Activated CD8-positive, alpha-beta T cell treated with anti-CD3 and anti-CD28 coated beads, Interleukin-2, amount 10 ng/mL, durations not matched to agents 7 days and 5 days (primary cell): ENCODE measurements at places on chromosomes 3 and 15.

GRCh38 chr3:153448151-153448829 lies 286.3 kb downstream of the RAP2B start:
- H3K4me1 ChIP-seq, result peaks cover 4% of the 10 kb centered on the region
- H3K36me3 ChIP-seq, result no peaks in the 10 kb centered on the region
- no peak overlapping the region for H3K4me3 ChIP-seq
- no peaks in the 10 kb centered on the region for H3K27me3 ChIP-seq

DNA sequence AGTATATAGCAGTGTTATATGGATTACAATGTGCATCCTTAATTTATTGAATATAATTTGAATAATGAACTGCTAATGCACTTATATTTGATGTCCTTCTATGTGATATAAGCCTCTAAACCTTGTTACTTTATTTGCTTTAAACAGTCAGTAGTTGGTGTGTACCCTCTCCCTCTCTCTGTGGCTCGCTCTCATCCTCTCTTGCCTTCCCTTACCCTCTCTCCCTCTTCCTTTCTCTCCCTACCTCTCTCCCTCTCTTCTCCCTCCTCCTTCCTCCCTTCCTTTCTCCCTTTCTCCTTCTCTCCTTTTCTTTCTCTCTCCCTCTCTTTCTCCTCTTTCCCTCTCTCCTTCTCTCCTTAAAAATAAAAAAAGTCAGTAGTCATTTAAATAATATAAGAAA lies 28.9 kb downstream of the MGA start:
- peaks cover 37% of the 10 kb centered on the region for H3K4me1 ChIP-seq
- no peak for DNase-seq
- H3K27ac ChIP-seq, result no peak overlapping the region
- H3K36me3 ChIP-seq, result peaks cover 2% of the 10 kb centered on the region
- H3K4me3 ChIP-seq, result no peak overlapping the region

GRCh38 chr3:156307704-156308103 lies 187.3 kb downstream of the KCNAB1 start:
- no peak for DNase-seq
- H3K4me1 ChIP-seq, result no peaks in the 10 kb centered on the region
- peaks cover 8% of the 10 kb centered on the region for H3K27me3 ChIP-seq
- no peak overlapping the region for H3K4me3 ChIP-seq

- peaks cover 39% of the 10 kb centered on the region for H3K27me3 ChIP-seq
- H3K27ac ChIP-seq, result no peak overlapping the region
- peak overlapping the region; percentile 75 for H3K4me3 ChIP-seq
- DNase-seq, result peak; percentile 47
- peaks cover 42% of the 10 kb centered on the region for H3K4me1 ChIP-seq
Observed at GRCh38 chr15:98649472-98650416, 1.4 kb downstream of the IGF1R start.

- H3K27ac ChIP-seq, result no peak overlapping the region
- no peak for DNase-seq
- no peaks in the 10 kb centered on the region for H3K36me3 ChIP-seq
- H3K27me3 ChIP-seq, result no peaks in the 10 kb centered on the region
Observed at GRCh38 chr3:64351713-64352638, 126.7 kb upstream of the PRICKLE2 start.

- no peaks in the 10 kb centered on the region for H3K36me3 ChIP-seq
- DNase-seq, result peak; percentile 8
- no peak overlapping the region for H3K27ac ChIP-seq
- no peaks in the 10 kb centered on the region for H3K27me3 ChIP-seq
- no peak overlapping the region for H3K4me3 ChIP-seq
Observed at GRCh38 chr3:13706886-13707285, 158.0 kb downstream of the FBLN2 start.

GRCh38 chr3:141448606-141449220 lies 38.1 kb upstream of the RASA2 start:
- peaks cover 2% of the 10 kb centered on the region for H3K4me1 ChIP-seq
- H3K27me3 ChIP-seq, result no peaks in the 10 kb centered on the region
- peaks cover 24% of the 10 kb centered on the region for H3K36me3 ChIP-seq
- H3K4me3 ChIP-seq, result no peak overlapping the region

DNA sequence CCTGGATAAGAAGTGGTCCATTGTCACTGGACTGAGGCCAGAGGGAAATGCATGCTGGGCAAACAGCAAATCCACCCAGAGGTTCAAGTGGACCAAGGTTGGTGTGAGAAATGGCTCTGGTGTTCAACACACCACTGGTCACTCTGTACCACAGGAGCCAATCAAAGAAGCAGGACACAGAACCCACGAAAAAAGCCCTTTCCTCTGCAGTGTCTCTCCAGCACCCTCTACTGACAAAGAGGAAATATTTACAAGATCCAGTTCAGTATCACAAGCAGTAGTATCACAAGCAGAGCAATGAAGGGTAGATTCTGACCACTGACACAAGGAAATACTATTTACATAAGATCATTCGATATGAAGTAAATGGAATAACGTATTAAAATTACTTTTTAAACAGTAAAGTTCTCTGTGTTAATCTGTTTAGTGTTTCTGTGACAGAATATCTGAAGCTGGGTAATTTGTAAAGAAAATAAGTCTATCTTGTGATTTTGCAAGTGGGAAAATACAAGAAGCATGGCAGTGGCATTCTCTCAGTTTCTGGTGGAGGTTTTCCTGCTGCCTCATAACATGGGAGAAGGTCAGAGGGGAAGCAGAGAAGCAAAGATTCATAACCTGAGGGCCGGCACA lies 390.7 kb downstream of the EFHB start:
- no peak overlapping the region for H3K27ac ChIP-seq
- H3K27me3 ChIP-seq, result no peaks in the 10 kb centered on the region
- H3K4me3 ChIP-seq, result no peak overlapping the region
- H3K36me3 ChIP-seq, result no peaks in the 10 kb centered on the region

- peaks cover 9% of the 10 kb centered on the region for H3K4me1 ChIP-seq
- no peak overlapping the region for H3K27ac ChIP-seq
- H3K27me3 ChIP-seq, result peaks cover 38% of the 10 kb centered on the region
- H3K36me3 ChIP-seq, result no peaks in the 10 kb centered on the region
- H3K4me3 ChIP-seq, result no peak overlapping the region
- no peak for DNase-seq
Observed at GRCh38 chr15:83444936-83445335, 2.2 kb upstream of the SH3GL3 start.

- H3K4me1 ChIP-seq, result peaks cover 9% of the 10 kb centered on the region
- no peak for DNase-seq
- H3K4me3 ChIP-seq, result no peak overlapping the region
- H3K27ac ChIP-seq, result no peak overlapping the region
Observed at GRCh38 chr3:187836823-187837770, 91.8 kb upstream of the BCL6 start.

DNA sequence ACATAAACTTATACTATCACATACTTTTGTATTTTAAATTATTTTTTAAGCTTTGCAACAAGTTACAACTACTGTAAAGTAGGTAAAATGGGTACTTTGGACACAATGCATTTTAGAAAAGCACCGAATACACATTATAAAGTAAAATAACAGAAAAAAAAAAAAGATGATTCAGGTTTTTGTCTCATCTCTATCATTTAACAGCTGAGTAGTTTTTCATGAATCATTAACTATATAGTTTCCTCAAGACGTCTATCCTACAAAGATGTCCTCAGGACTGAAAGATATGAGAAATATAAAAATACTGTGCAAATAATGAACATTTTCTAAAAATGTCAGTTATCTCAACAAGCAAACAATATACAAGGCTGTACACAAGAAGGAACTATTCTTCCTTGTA lies 46.9 kb downstream of the ANKRD28 start:
- H3K27ac ChIP-seq, result no peak overlapping the region
- DNase-seq, result no peak
- H3K4me1 ChIP-seq, result peaks cover 22% of the 10 kb centered on the region
- H3K4me3 ChIP-seq, result no peak overlapping the region
- peaks cover 42% of the 10 kb centered on the region for H3K36me3 ChIP-seq
- no peaks in the 10 kb centered on the region for H3K27me3 ChIP-seq

DNA sequence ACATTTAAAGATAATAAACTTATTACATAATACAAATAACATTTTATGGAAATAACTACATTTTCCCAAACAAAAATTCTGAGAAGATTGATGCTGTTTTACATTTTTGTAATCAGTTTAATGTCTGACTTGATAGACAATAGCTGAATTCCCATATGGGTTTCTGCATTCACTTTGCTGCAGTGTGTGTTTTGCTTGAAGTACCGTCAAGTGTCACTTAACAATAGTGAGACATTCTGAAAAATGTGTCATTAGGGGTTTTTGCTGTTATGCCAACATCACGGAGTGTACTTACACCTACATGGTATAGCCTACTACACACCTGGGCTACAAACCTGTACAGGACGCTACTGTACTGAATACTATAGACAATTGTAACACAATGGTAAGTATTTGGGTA lies 57.5 kb downstream of the USF3 start:
- peaks cover 3% of the 10 kb centered on the region for H3K36me3 ChIP-seq
- H3K27ac ChIP-seq, result no peak overlapping the region
- no peak overlapping the region for H3K4me3 ChIP-seq
- no peaks in the 10 kb centered on the region for H3K4me1 ChIP-seq

DNA sequence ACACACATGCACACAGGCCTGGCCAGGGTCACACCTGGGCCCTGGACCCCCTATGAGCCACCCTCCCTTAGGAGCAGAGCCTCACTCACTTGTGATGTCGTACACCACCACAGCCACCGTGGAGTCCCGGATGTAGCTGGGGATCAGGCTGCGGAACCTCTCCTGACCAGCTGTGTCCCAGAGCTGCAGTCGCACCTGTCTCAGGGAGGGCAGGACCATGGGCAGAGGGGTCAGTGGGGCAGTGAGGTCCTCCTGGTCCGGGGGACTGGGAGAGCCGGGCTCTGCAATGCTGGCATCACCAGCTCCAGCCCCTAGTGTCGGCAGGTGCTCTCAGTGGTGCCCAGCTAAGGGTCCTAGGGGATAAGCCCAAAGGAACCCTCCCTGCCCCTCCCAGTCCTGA lies 35.6 kb downstream of the SRPRB start:
- no peaks in the 10 kb centered on the region for H3K36me3 ChIP-seq
- no peaks in the 10 kb centered on the region for H3K4me1 ChIP-seq
- H3K27ac ChIP-seq, result no peak overlapping the region
- DNase-seq, result no peak

GRCh38 chr3:48403533-48404439 lies 26.1 kb downstream of the PLXNB1 start:
- H3K4me3 ChIP-seq, result no peak overlapping the region
- H3K4me1 ChIP-seq, result no peaks in the 10 kb centered on the region
- H3K36me3 ChIP-seq, result no peaks in the 10 kb centered on the region
- no peaks in the 10 kb centered on the region for H3K27me3 ChIP-seq
- no peak overlapping the region for H3K27ac ChIP-seq
- no peak for DNase-seq

GRCh38 chr3:23113455-23114171 lies 89.5 kb upstream of the UBE2E2 start:
- peaks cover 10% of the 10 kb centered on the region for H3K4me1 ChIP-seq
- no peak overlapping the region for H3K27ac ChIP-seq
- H3K4me3 ChIP-seq, result no peak overlapping the region
- no peak for DNase-seq

GRCh38 chr3:79038057-79038456 lies 729.7 kb downstream of the ROBO1 start:
- no peak for DNase-seq
- no peak overlapping the region for H3K4me3 ChIP-seq
- no peaks in the 10 kb centered on the region for H3K36me3 ChIP-seq
- no peak overlapping the region for H3K27ac ChIP-seq
- H3K4me1 ChIP-seq, result no peaks in the 10 kb centered on the region

DNA sequence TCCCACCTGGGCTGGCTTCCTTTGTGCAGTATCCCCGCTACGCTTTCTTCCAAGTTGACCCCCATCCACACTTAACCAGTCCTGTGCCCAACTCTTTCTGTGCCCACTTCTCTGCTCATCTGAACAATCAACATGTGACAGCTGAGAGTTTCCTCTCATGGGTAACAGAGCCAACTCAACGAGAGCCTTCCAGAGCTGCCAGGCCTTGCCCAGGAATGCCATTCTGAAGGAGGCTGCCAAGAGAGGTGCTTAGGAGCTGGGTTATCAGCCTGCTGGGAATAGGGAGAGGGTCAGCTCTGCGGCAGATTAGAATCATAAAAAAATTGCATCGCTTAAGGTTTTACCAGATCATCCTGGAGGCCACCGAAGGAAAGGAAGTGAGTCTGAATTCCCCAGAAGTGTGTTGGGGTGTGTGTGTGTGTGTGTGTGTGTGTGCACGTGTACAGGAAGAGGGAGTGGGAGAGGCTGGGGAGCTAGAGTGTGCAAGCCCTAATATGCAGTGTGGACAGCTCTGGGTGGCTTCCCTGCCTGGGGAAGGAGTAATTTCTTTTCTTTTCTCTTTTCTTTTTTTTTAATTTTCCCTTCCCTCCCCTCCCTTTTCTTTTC lies 66.7 kb downstream of the ITGA11 start:
- peaks cover 12% of the 10 kb centered on the region for H3K4me1 ChIP-seq
- H3K4me3 ChIP-seq, result peak overlapping the region; percentile 19
- peak overlapping the region; percentile 51 for H3K27ac ChIP-seq
- no peaks in the 10 kb centered on the region for H3K36me3 ChIP-seq
- no peak for DNase-seq

DNA sequence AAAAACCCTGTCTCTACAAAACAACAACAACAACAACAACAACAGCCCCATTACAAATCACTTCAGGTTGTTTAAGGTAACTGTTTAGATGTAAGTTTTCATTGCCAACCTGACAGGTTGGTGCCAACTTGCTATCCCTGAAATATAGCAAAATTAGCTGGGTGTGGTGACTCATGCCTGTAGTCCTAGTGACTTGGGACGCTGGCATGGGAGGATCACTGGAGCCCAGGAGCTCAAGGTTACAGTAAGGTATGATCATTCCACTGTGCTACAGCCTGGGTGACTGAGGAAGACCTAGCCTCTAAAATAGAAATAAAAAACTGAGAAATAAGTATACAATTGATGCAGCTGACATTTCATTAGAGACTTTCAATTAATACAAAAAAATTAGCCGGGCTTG lies 36.0 kb upstream of the CDAN1 start:
- no peak overlapping the region for H3K27ac ChIP-seq
- no peaks in the 10 kb centered on the region for H3K27me3 ChIP-seq
- peaks cover 11% of the 10 kb centered on the region for H3K36me3 ChIP-seq
- H3K4me1 ChIP-seq, result no peaks in the 10 kb centered on the region

DNA sequence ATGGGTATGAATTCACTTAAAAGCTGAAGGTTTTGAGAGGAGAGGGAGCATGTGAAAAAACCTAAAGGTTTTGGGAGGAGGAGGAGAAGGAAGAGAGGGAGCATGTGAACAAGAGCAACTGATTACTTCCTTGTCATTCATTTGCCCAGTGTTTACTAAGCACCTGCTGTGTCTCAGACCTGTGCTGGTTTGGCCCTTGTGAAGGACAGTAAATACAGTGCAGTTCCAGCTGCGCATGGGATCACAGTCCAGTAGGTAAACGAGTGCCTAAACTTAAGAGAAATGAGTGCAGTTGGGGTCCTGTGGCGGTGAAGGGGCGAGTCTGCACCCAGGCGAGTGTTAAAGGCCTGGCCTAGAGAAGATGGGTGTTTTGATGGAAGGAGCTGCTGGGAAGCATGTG lies 38.6 kb downstream of the IGF1R start:
- no peaks in the 10 kb centered on the region for H3K4me1 ChIP-seq
- H3K4me3 ChIP-seq, result no peak overlapping the region
- no peak overlapping the region for H3K27ac ChIP-seq

GRCh38 chr3:61445924-61446323 lies 115.4 kb upstream of the PTPRG start:
- H3K4me1 ChIP-seq, result no peaks in the 10 kb centered on the region
- no peak overlapping the region for H3K4me3 ChIP-seq
- no peaks in the 10 kb centered on the region for H3K36me3 ChIP-seq
- DNase-seq, result no peak

- no peak for DNase-seq
- no peaks in the 10 kb centered on the region for H3K27me3 ChIP-seq
- no peak overlapping the region for H3K27ac ChIP-seq
- H3K36me3 ChIP-seq, result peaks cover 59% of the 10 kb centered on the region
Observed at GRCh38 chr15:42267286-42267685, 5.7 kb upstream of the GANC start.

GRCh38 chr15:41836713-41837454 lies 1.8 kb upstream of the PLA2G4B start:
- no peak overlapping the region for H3K27ac ChIP-seq
- peaks cover 16% of the 10 kb centered on the region for H3K36me3 ChIP-seq
- H3K27me3 ChIP-seq, result no peaks in the 10 kb centered on the region
